ENCODE measurements at places on chromosomes 5 and 9.

DNA sequence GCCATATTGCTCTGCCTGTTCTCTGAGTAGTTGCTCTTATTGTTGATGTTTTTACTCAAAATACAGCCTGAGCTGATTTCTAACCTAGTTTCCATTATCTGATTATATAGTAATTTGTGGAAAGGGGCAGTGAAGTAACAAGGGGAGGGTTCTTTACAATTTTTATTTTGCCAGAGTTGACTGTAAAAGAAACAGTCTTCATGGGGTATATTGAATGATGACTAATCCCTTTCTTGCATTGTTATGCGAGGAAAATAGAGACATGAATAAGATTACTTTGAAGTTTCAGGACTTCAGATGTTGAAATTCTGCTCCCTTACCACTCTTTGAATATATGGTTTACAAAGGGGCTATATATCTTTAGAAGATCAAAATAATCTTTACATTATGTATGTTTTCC lies 9.1 kb upstream of the LRRC70 start:
- DNase-seq, result no peak

GRCh38 chr9:124122813-124123462 lies 111.4 kb downstream of the LHX2 start:
- DNase-seq, result no peak

DNA sequence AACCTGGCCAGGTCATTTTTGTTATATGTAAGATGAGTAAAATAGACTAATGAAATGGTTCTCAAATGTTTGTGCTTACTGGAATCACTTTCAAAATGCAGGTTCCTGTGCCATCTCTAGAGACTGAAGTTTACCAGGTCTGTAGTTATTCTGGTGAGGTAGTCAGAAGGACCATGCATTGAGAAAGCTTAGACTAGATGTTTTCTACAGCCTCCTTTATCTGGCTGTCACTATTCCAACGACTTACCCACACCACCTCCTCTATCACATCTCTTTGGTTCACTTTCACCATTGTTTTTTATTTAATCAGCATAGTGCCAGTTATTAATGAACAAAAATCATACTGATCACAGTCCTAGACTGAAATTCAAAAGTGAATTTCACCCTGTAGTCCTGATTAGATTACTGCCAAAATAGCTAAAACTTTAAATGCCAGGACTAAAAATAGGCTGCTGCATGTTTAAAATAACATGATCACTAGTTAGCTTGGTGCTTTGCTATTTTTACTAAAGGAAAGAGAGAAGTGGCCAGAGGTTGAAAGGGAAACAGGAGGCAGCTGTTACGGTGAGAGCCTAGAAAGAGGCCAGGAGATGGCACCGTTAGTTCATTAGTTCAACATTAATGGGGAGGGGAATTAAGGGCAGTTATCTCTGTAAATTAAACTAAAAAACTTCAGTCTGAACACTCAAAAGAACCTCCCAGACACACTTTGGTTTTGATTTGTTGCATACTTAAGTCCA lies 13.9 kb upstream of the FNIP1 start:
- DNase-seq, result no peak

- no peak for DNase-seq
Measured at GRCh38 chr5:90802474-90803317, 244.1 kb downstream of the ADGRV1 start.

- no peak for DNase-seq
Measured at GRCh38 chr5:146956217-146956616, 77.7 kb upstream of the PPP2R2B start.

DNA sequence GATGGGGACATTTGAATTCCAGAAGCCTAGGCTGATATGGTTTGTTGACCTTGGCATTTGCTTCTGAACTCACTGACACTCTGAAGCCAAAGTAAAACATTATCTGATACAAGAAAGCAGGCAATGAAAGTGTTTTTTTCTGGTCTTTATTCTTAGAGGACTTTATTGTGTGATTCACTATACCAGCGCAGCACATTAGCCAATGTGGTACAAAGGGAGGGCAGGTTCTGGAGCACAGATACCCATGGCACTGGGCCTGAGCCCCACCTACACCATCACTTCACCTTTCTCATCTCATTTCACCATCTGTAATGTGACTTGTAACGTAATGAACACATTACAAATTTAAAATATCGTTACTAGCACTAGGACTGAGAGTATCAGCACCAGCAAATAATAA lies 89.7 kb upstream of the ZNF366 start:
- no peak for DNase-seq

DNA sequence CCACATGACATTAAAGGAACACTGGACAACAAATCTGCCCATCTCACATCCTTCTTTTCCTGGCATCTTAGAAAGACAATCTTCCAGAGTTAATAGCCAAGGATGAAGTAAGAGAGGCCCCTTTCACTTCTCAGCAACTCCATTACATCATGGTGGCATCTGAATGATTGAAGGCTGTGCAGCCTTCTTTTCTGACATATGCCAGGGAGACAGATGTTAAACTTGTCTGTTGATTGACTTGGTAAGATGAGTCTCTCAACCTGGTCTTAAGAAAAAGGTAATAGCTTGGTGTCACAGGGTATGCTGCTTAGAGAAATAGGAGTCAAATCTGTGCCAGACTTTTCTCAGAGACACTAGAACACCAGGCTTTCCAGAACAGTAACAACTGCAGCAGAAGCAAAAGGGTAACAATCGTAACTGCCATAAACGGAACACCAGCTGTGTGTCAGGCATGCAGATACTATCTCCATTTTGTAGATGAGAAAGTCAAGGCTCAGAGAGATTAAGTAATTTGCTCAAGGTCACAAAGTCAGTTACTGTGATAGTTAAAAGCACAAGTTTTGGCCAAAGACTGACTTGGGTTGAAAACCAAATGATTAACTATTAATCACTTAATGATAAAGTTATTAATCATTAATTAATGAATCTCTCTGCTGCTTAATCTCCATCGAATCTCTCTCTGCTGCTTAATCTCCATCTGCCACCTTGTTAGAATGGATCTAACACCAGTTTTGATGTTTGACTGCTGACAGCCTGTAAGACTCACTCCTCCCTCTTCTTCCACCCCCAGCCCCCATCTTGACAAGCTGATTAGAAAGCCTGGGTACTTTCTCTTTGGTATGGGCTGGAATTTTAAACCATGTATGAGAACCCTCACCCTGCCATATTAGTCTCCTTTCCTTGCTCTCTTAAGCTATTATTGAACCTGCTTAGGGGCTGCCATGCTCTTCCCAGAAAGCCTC lies 353.5 kb downstream of the ENC1 start:
- no peak for DNase-seq

GRCh38 chr9:87223392-87224246 lies 274.0 kb upstream of the DAPK1 start:
- no peak for DNase-seq

GRCh38 chr5:110150199-110150598 lies 460.5 kb downstream of the MAN2A1 start:
- no peak for DNase-seq

GRCh38 chr5:64213011-64213410 lies 47.4 kb downstream of the RNF180 start:
- no peak for DNase-seq

DNA sequence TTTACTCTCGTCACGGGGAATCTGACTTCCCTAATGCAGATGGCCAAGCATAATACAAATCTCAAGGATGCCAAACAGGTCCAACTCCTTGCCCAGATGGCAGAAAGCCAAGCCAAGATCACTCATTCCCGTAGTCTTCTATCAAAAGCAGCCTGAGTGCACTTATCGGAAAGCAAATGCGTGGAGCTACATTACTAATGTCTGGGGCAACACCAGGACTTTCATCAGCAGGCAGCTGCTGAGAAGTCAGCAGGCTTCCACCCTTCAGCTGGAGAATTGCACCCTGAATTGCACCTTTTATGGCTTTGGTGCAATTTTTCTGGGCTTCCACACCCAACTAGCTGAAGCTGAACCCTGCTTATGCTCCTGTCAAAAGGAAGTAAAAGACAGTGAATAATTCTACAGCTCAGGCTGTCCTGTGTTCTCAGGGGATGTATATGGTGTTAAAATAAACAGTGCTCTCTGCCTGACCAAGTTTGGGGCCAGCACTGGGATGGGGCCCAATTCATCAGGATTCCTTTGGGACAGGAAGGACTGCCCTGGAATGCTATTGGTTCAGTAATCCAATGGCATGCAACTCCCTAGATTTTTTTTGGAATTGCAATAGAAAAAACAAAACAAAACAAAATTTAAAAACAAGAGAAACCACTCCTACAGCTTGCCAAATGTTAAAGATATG lies 92.6 kb downstream of the DPYSL3 start:
- no peak for DNase-seq

DNA sequence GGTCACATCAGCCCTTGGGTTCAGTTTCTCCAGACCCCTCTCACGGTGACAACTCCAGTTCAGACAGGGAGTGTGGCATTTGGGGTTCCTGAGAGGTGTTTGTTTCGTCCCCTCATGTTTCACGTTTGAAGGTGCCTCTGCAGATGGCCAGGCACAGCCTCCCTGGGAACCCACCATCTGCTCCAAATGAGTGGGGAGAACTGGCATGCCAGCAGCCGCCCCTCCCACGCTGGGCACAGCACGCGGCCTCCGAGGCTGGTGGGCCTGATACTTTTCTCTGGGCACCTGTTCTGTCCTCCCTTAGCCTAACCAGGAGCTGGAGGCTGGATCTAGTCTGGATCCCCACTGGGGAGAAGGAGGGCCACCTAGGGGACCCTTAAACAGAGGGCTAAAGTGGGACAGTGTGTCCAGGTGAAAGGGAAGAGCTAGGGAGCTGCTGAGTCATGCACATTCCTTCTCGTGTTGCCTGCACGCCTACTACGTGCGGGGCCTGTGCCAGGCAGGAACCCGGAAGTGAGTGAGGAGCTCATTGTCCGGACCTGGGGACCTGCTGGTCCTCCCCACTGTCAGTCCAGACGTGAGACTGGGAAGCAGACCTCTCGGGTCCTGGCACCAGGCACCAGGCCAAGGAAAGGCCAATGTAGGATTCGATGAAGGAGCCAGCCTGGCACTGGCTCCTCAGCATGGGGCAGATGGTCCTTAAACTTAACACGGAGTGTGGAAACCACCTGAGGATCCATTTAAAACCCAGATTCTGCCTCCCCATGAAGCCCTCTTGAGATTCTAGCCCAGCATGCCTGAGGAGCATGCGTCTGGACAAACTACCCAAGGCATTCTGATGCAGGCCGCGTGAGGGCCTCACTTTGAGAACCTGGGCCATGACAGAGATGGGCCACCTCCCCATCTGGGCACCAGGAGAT lies 11.7 kb downstream of the DNM1 start:
- DNase-seq, result no peak

DNA sequence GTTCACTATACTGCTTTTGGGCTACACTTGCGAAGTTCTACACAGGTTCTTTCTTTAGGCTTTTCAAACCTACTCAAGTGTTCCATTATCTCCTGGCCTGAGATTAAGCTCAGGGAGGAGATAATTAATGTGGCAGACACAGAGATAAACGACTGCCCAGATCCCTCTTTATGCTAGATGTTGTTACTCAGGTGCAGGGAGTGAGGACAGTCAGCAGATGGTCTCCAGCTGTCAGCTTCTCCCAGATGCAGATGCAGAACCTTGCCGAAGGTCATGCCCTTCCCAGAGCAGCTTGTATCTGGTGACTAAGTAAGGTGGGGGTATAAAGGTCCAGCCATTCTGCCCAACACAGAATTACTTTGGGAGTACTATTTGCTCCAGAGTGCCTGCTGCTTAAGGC lies 166.2 kb downstream of the ZNF462 start:
- DNase-seq, result no peak

DNA sequence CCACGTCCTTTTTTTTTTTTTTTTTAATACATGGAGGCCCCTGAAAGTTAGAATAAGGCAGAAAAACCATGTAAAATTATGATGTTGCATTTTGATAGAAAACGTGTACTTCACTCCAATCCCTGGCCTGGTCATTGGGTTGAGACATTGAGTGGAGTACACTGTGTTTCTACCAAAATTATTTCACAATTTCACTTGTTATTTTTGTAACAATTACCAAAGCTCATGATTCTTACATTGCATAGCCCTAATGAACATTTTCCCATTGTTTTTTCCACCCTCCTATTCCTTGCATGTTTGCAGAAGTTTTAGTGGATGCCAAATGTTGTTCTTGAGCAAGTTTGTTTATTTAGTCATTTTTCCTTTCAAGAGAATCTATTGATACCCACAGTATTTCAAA lies 21.9 kb downstream of the MAMDC2 start:
- DNase-seq, result no peak

DNA sequence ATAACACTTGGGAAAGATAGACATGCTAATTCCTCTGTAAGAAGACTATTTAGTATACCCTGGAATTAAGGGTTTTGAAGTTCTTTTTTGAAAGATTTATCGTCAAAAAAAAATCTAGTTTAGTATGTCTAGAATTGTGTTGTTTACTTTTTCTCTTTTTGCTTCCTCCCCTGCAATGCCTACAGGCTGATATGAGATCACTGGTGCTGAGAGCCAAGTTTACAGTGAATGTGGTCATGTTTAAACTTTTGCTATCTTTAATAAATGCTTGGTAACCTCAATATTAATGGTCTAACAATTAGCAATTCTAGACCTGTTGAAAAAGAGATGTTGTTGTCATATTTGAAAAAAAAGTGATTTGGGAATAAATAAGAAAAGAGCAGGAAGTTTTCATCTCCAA lies 86.1 kb downstream of the CWC27 start:
- no peak for DNase-seq

DNA sequence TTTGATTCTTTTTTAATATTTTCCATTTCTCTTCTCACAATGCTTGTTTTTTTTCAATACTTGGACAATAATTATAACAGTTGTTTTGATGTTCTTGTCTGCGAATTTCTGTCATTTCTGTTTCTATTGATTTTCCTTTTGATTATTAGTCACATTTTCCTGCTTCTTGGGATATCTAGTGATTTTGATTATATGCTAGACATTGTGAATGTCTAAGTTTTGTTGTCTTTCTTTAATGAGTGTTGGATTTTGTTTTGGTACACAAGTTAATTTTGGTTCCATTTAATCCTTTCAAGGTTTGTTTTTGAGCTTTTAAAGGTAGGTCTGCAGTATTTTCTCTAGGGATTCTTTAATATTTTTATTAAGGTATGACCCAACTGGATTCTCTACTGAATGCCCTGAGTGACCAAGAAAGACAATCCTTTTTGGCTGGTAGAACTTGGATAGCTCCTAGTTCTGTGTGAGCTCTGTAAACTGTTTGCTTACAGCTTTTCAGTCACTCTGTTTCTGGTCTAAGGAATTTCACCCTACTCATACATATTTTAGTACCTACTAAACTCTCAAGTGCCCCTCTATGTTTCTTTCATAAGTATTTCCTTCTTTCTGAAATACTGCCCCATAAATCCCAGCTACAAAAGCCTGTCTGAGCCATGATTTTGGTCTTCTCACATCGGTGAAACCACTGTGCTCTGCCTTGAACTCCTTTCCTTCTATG lies 12.5 kb upstream of the PDE8B start:
- no peak for DNase-seq
